IMR-90 (cell line): ENCODE measurements at places on chromosomes 4 and X. TPM values are rescaled to one million over a fixed set of nuclear protein-coding genes. Genes with fewer than 3 reads are reported as not detected.

GRCh38 chr4:8046925-8047541 is 107.4 kb upstream of the AFAP1 start:
- DNase-seq = no peak

GRCh38 chr4:185276036-185276435 is 66.6 kb downstream of the SNX25 start:
- peak; percentile 64 for DNase-seq

DNA sequence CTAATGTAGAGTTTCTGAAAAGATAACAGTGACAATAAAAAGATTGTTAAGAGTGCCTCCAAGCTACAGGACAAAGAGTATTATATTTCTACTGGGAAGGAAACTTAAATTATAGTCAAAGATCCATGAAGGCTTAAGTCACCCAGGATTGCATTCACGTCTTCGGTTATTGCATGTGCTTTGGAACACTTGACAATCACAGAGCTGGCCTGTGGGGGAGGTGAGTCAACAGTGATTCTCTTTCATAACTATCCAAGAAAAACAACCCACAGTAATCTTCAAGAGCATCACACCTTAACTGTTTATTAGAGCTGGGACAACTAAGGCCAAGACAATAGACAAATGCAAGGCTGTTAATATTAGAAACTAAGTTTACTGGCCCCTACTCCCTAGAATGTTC is 40.3 kb downstream of the PDGFC start:
- peak; percentile 86 for DNase-seq

- no peak for DNase-seq
These were observed 194.9 kb downstream of the ADAMTS3 start for GRCh38 chr4:72374159-72374558.

DNA sequence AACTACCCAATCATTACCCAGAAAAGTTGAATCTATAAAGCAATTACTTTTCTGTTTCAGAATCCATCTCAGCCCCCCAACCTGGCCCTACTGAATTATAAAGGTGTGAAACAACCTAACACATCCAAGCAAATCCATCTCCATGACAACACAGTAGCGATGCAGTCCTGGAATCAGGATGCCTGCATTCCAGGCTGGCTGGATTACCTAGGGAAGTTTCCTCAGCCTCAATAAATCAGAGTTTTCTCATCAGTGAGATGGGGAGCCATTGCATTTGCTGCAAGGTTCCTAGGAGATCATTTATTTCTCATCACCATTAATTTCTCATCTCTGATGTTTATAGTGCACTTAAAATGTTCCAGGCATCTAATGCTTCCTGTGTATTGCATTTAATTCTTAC is 46.0 kb downstream of the LNX1 start:
- no peak for DNase-seq

GRCh38 chr4:23763559-23763958 is 126.3 kb downstream of the PPARGC1A start:
- DNase-seq = no peak

DNA sequence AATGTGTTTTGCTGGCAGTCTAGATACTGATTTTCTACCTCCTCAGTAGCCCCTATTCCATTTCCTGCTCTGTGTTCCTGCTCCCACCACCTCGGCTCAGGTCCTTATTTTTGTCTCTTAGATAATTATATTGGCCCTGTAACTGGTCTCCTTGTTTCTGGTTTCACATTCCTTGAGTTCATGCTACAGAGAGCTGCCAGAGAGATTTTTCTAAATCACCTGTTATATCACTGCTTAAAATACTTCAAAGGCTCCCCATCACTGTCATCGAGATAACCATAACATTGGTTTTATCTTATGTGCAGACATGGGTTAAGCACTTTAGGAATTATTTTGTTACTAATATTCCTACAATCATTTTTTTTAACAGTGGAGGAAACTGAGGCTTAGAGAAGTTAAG is 9.6 kb downstream of the SYNPO2 start:
- no peak for DNase-seq

PASD1 gene
- not detected in 2 replicates for total RNA-seq

C4orf33 gene
- total RNA-seq = 4.7 and 8.3 TPM in 2 replicates

HEPH gene
- total RNA-seq = 16.4 and 23.5 TPM in 2 replicates

PPP2R2C gene
- not detected in 2 replicates for total RNA-seq

RAB33A gene
- 0.83 and 1.6 TPM in 2 replicates for total RNA-seq

TLR10 gene
- not detected in 2 replicates for total RNA-seq
